Esophagus squamous epithelium (tissue), 5 donors: ENCODE measurements at places on chromosomes 1 and 21.

DNA sequence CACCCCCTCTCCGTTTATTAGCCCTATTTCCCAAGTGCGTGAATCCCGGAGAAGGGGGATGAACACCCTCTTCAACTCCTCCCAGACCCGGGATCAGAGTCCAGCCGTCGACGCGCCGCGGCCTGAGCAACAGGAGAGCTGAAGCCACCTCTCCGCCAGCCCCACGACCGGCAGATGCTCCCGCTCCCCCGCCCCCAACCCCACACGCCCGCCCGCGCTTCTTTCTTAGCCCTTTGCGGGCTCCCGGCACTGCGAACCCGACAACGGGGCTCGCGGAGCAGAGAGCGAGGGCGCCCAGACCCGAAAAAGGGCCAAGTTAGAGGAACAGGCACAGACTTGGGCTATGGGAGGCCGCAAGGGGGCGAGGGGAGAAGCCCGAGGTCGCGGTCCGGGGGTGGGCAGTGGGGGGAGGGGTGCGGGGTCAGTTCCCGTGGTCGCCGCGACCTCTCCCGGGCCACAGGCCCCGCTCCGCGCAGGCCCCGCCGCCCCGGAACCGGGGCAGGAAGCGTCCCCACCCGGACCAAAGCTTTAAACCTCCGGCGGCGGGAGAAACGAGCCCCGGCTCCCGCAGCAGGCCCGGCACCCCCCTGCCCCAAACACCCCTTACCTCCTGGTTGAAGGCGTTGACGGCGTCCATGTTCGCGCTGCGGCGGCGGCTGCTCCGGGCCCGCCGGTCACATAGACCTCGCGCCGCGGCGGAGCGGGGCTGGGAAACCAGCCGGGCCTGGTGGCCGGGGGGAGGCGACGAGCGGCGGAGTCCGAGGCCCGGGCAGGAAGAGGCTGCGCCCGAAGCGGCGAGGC, 662 bp downstream of the SCAF4 start:
- no peak for DNase-seq

DNA sequence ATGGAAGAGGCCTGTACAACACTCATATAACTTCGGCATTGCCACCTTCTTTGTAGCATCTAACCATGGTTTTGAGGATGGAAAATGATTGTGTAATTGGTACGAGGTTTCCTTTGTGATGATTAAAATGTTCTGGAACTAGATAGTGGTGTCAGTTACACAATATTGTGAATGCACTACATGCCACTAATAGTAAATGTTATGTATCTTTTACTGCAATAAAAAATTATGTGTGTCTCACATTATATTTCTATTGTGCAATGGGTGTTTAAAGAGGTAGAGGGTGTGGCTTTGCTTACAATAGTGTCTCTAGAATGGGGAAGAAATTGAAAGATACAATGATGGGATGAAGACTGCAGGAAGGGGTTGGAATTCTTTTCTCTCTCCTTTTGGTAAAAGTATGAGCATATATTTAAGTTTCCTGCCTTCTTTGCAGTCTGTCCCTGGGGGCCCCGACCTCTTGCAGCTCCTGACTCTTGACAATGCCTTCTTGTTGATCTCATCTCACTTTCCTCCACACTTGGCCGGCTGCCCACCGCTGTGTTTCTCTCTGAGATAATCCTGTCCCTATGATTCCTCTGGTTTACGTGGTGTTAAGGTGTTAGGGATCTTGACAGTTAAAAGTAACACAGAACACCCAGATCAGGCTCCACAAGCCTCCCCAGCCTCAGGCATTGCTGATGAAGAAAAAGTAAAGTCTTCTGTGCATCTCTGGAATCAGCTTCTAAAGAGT, 39.3 kb downstream of the MTARC1 start:
- DNase-seq, result no peak

DNA sequence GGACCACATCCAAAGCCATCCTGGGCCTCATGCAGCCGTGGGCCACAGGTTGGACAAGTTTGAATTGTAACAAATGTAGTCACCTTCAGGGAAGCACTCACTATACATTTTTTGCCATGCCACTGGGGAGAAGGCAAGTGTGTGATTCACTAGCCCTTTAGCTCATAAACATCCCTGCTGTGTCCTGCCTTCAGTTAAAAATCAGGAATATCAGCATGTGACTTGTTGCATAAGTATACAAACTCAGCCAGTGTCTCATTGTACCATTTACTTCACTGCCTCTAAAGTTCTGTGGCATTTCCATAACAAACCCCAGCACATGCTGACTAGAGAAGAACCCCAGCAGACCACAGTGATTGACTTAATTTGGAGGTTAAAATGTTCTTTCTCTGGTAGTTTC, 142.0 kb upstream of the C1orf105 start:
- DNase-seq, result no peak

DNA sequence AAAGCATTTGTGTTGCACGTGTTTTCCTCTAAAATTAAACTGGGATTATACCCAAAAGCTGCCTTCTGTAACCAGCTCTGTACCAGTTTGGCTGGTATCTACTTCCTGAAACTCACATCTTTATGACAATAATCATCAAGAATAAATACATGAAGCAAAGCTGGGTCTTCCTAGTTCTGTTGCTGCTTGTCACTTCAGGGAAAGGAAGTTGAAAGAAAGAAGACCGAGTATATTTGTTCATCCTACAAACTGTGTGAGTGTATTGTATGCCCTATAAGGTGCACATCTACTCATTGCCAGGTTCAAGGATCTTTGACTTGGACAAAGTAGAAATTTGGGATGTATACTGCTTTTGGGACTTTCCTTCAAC, 29.1 kb upstream of the IFNGR2 start:
- DNase-seq, result no peak

DNA sequence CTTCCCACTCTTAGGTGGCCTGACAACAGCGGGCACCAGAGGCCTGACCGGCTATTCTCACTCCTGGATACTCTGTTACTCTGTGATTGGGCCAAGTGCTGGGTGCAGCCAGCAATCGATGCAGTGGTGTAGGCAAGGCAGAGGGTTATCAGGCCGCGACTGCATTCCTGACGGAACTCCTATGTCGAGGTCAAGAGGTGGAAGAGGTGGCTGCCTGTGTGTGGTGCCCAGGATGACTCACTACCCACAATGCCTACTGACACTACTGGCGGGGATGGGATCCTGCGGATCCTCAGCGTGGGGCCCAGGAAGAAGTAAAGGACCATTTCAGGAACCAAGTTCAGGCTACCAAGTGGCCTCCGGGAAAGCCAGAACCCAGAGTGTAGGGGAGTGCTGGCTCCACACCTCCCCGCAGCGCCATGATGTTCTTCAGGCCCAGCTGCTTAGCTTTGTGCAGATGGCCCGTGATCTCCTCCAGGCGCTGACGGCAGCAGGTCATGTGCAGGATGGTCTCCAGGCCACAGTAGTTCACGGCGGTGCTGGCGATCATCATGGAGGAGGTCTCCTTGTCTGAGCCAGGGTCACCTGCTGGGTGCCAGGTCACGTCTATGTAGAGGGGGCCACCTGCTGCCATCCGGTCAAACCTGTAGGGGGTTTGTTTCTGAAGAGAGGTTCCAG, 4.9 kb downstream of the MTHFR start:
- DNase-seq, result no peak

GRCh38 chr1:236753516-236753915, 41.6 kb upstream of the MTR start:
- no peak for DNase-seq

GRCh38 chr1:78121710-78122109, 75.9 kb downstream of the GIPC2 start:
- DNase-seq, result no peak

- no peak for DNase-seq
Observed at GRCh38 chr1:111270771-111271463, 19.7 kb upstream of the CHIA start.

DNA sequence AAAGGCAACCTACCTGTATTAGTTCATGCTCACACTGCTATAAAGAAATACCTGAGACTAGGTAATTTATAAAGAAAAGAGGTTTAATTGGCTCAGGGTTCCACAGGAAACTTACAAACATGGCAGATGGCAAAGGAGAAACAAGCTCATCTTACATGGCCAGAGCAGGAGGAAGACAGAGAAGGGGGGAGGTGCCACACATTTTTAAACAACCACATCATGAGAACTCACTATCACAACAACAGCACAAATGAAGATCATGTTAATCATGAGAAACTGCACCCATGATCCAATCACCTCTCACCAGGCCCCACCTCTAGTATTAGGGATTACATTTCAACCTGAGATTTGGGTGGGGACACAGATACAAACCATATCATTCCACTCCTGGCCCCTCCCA, 90.6 kb upstream of the KCTD3 start:
- DNase-seq, result no peak

DNA sequence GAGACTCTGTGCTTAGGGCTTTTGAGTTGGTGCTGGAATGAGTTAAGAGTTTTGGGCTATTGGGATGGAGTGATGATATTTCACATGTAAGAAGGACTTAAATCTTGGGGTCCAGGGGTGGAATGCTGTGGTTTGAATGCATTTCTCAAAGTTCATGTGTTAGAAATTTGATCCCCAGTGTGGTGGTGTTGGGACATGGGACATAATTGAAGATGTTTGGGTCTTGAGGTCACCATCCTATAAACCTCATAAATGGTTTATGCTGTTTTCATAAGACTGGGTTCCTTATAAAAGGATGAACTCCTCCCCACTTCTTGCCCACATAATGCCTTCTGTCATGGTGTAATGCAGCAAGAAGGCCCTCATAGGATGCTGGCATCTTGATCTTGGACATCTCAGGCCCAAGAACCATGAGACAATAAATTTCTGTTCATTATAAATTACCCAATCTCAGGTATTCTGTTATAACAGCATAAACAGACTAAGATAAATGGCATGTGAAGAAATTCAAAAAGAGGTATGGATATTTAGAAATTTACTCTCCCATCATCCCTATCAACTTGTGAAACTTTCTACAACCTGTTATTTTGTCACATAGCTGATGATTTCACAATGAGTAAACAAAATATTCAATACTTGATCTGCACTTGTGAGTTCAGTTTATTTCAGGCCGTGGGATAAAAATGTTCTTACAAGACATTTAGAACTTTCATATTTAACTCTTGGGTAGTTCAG, 48.0 kb upstream of the NEK7 start:
- DNase-seq, result no peak

GRCh38 chr1:150622303-150622975, 7.0 kb downstream of the ENSA start:
- DNase-seq, result no peak

- no peak for DNase-seq
Observed at GRCh38 chr1:182338806-182339370, 52.7 kb downstream of the GLUL start.

DNA sequence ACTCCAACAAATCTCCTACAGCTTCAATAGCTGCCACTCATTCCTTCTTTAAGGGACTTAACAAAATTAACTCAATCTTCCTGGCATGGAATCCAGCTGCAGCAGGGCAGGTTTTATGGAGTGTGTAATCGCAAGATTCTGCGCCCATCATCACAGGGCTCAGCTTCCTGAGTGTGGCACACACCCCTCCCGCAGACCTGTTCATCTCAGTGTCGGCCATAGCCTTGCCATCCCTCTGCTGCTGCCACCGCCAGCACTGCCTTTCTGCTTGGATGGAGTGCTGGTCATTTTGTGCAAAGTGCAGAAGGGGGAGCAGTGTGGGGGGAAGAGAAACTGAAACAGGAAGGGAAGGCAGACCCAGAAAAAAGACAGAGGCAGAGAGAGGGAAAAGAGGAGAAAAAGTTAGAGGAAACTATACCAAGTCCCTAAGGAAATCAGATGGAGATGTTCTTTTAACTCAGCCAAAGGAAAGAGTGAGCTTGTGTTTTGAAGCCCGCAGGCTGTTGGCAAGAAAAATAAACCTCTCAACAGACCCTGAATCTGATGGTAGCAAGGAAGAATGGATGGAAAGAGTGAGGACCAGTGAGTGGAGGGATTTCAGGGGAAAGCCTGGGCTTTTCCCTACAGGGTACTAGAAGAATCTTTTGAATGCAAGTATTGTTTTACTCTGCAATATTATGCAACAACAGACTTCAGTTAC, 324.2 kb downstream of the SEC16B start:
- no peak for DNase-seq

DNA sequence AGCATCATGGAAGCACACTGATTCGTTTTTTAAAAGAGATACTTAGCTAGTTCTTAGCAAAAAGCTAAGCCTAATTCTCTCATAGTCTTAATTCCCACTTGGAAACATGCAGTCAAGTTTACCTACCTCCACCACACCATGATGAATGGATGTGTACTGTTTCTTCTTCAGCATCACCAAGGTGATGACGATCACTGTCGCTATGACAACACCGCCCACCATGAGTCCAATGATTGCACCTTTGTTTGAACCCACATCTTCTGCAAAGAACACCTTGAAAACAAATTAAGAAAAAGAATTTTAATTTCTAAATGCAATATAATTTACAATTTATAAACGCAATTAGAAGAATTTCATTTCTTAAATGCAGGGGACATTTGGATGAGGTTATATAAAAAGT, 156.8 kb downstream of the GABPA start:
- DNase-seq, result no peak

GRCh38 chr1:147849098-147849895, 53.3 kb upstream of the GJA8 start:
- no peak for DNase-seq

DNA sequence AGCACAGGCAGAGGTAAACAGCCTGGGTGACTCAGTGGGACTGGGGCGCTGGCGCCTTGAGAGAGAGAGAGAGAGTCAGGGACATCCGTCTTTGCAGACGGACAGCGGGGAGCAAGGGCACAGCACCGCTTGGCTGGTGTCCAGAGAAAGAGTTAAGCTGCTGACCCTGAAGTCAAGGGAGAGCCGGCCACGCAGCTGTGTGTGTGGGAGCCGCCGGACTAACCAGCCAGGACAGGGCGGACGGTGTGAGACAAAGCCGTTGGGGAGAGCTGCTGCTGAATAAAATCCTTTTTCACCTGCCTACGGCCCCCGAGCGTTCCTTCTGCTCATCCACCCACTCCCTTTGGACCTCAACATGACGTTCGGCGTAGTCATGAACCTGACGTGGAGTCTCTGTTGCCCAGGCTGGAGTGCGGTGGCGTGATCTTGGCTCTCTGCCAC, 14.5 kb downstream of the CFAP74 start:
- no peak for DNase-seq

GRCh38 chr1:179141592-179142251, 59.9 kb downstream of the TOR3A start:
- no peak for DNase-seq

DNA sequence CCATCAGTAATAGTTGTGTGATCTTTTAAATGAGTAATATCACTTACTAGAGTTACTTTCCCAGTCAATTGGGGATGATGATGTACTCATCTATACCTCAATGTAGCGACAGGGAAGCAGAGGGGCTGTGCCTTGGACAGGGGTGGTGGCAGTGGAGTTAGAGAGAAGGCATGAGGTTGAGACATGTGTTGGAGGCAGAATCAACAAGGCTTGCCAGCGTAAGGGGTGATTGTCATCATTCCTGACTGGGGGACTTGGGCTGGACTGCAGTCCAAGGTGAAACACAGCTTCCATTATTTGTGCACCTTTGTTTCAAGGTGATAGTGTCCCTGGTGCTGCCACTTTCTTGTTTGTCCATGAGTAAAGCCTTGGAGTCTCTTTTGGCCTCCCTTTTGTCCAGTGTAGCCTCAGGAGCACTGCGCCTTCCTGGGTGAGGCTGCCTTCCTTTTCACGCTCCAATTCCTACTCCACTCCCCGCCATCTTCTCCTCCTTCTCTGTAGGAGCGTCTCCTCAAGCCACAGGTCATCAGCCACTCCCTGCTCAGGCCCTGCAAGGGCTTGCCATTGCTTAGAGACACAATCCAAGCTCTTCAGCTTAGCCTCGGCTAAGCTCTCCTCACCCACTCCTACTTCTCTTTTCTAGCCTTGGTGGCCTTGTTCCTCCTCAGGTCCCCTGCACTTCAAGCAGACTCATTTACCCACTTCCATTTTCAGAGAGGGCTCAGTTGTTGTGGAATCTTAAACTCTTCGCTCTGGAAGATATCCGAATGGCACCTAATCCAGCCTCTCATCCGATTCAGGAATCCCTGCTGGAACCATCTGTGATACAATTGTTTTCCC, 77.6 kb upstream of the CD34 start:
- no peak for DNase-seq
